Stimulated activated CD4-positive, alpha-beta T cell treated with anti-CD3 and anti-CD28 coated beads, Interleukin-12 subunit alpha, Interleukin-12 subunit beta, amount 100 ng/mL, for 4 hours (primary cell): ENCODE measurements at places on chromosomes 3 and 15.

- no peak for DNase-seq
Measured at GRCh38 chr3:17078926-17079465, 194.2 kb downstream of the PLCL2 start.

DNA sequence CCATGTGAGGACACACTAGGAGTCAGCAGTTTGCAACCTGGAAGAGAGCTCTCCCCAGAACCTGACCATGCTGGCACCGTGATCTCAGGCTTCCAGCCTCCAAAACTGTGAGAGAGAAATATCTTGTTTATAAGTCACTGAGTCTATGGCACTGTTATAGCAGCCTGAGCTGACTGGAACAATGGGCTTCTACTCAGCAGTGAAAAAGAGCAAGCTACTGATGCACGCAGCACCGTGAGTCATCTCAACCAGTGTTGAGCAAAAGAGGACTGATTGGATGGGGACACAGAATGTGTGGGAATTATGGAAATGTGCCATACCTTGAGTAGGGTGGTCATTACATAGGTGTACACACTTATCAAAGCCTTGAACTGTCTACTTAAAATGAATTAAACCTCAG lies 230.4 kb downstream of the PLCL2 start:
- DNase-seq, result no peak

DNA sequence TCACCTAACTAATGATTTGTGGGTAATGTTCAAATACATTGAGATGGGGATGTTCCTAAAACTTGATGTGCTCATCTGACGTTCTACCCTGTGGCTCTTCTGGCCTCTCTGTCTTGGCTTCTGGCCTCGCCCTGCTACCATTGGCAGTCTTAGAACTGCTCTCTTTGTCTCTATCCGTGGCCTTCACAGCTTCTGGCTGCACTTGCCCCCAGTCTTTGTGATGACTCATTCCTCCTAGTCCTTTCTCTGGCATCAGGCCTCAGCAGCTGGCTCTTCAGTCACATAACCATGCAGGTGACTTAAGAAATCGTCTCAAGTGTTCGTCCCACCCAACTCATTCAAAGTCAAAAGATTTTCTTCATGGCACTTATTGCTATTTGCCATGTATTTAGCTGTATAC lies 188.1 kb downstream of the BBX start:
- no peak for DNase-seq

GRCh38 chr3:52200981-52201679 lies 3.2 kb downstream of the ALAS1 start:
- DNase-seq, result no peak

- DNase-seq, result no peak
Measured at GRCh38 chr3:98827221-98827920, 64.2 kb downstream of the ST3GAL6 start.

- no peak for DNase-seq
Measured at GRCh38 chr3:159945930-159946329, 42.7 kb upstream of the IL12A start.

GRCh38 chr3:141201122-141201521 lies 30.5 kb upstream of the PXYLP1 start:
- no peak for DNase-seq

- DNase-seq, result peak; percentile 44
Measured at GRCh38 chr3:188060840-188061544, 93.0 kb upstream of the LPP start.

DNA sequence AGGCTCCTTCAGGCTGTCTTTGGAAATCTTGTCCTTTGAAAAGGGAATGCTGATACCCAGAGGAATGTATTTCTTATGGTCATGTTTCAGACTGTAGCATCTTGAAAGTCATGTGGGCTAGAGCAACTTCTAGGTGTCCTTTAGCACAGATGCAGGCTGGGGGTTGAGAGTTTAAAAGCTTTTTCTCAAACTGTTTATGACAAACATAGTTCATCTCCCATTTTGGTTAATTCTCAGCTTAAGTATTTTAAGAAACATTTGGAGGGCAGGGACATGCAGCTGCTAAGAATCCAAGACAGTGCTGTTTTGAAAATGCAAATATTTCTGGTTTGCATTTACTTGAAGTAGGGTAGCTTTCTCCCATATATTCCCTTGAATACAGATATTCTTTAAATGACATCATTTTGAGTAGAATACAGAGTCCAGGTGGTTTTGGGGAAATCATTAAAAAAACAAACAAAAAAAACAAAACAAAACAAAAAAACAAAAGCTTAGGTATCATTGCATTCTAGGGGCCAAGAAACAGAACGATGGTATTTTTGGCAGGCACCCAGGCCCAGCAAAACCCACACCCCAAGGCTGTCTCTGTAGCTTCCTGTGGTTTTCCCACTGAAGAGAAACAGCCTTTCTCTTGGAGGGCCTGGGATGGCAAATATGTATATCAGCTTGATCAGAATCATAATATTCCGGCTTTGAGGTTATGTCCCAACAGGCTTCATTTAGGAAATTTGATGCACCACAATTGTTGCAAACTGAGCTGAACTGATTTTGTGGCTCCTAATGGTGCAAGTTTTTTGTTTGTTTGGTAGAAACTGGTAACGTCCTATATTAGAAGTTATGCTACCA lies 120.0 kb downstream of the ATG7 start:
- no peak for DNase-seq

GRCh38 chr15:43383070-43383469 lies 12.2 kb downstream of the TUBGCP4 start:
- DNase-seq, result no peak

DNA sequence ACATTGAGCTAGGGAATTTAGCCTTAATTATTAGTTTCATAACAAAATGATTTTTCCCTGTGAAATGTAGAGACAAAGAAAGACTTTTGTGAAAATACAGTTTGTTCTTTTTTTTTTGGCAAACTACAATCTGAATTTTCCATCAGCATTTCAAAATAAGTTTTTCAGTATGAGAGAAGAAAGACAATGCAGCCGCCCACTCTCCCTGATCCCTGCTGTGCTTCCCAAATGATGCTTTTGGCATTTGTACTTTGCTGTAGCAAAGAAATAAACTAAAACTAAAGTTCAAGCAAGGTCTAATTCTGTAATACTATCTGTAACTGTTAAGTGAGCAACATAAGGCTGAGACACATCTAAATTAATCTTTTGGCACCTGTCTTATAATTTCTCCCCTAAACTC lies 782.2 kb downstream of the VGLL3 start:
- DNase-seq, result no peak

- no peak for DNase-seq
Measured at GRCh38 chr3:28940530-28940929, 340.3 kb upstream of the RBMS3 start.

DNA sequence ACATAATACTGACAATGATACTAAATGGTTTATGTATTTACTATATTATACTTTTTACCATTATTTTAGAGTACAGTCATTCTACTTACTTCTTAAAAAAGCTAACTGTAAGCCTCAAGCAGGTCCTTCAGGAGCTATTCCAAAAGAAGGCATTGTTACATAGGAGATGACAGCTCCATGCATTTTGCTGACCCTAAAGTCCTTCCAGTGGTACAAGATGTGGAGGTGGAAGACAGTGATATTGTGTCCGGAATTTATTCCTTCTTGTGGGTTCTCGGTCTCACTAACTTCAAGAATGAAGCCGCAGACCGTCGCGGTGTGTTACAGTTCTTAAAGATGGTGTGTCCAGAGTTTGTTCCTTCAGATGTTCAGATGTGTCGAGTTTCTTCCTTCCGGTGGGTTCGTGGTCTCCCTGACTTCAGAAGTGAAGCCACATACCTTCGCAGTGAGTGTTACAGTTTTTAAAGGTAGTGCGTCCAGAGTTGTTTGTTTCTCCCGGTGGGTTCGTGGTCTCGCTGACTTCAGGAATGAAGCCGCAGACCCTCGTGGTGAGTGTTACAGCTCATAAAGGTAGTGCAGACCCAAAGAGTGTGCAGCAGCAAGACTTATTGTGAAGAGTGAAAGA lies 20.9 kb downstream of the AVEN start:
- DNase-seq, result no peak

GRCh38 chr15:60340207-60340921 lies 57.4 kb downstream of the ANXA2 start:
- no peak for DNase-seq

GRCh38 chr3:46918634-46919033 lies 41.1 kb downstream of the PTH1R start:
- no peak for DNase-seq

- no peak for DNase-seq
Measured at GRCh38 chr3:46542801-46543201, 23.3 kb downstream of the LRRC2 start.

GRCh38 chr3:177703788-177704187 lies 506.5 kb upstream of the TBL1XR1 start:
- DNase-seq, result no peak

GRCh38 chr3:179174316-179174715 lies 26.2 kb downstream of the PIK3CA start:
- no peak for DNase-seq

- no peak for DNase-seq
Measured at GRCh38 chr15:68433551-68433950, 1.6 kb upstream of the ITGA11 start.

- DNase-seq, result no peak
Measured at GRCh38 chr3:12246497-12247163, 42.2 kb upstream of the PPARG start.

- no peak for DNase-seq
Measured at GRCh38 chr3:23662079-23662617, 143.6 kb upstream of the UBE2E1 start.

GRCh38 chr3:19439944-19440343 lies 291.6 kb downstream of the KCNH8 start:
- DNase-seq, result no peak

DNA sequence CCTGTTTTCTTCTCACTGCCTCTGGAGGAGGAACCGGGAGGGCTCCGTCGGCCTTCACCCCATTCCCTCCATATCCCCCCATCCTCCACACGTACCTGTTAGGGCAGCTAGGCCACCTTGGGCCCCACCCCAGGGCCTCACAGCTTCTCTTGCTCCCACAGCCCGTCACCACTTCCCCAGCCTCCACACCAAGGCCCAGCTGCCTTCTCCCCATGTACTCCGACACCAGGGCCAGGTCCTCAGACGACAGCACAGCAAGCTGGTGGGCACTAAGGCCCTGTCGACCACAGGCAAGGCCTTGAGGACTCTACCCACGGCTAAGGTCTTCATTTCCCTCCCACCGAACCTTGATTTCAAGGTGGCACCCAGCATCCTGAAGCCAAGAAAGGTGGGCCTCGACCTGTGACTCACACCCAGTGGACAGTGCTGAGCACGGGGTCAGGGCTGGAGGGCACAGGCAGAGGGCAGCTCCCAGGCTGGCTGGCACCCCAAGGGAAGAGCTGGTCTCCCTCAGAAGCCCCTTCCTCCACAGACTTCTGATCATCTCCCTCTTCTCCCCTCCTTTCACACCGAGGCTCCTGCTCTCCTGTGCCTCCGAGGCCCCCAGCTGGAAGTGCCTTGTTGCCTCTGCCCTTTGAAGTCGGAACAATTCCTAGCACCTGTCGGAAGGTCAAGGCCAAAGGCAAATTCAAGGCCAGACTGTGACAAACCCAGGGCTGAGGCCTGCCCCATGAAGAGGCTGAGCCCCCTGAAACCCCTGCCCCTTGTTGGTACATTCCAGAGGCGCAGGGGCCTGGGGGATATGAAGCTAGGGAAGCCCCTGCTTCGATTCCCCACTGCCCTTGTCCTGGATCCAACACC lies 9.1 kb downstream of the RPUSD3 start:
- no peak for DNase-seq

GRCh38 chr3:13473020-13473419 lies 7.1 kb upstream of the HDAC11 start:
- no peak for DNase-seq

GRCh38 chr3:50126287-50127211 lies 28.6 kb upstream of the SEMA3F start:
- no peak for DNase-seq

- no peak for DNase-seq
Measured at GRCh38 chr15:76199106-76200082, 111.9 kb downstream of the ETFA start.

- DNase-seq, result no peak
Measured at GRCh38 chr3:182389071-182389815, 404.1 kb upstream of the ATP11B start.

- DNase-seq, result no peak
Measured at GRCh38 chr15:66921319-66921915, 144.0 kb upstream of the SMAD3 start.

DNA sequence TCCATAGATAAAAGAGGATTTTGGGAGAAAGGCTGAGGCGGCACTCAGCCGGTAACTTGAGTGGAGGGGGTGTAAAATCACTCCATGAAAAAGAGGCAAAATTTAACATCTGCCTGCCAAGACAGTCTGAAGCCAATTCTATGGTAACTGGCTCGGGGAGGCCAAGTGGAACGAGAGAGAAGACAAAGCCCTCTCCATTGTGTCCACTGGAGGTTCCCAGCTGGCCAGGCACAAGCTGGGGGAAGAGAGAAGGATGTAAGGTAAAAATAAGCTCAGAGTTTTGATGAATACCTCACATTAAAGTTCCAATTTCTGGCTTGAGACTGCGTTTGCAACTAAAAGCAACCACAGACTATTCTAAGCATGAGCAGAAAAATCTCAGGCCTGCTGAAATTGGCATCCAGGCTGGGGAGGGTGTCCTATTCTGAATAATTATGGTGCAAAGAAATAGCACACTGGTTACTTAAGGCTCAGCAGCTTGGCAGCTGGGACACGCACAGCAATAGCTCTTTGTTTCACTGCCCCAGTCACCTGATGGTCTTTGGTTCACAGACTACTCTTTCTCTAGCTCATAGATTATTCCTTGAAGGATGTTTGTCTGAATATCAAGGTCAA lies 48.8 kb downstream of the CHRD start:
- no peak for DNase-seq

DNA sequence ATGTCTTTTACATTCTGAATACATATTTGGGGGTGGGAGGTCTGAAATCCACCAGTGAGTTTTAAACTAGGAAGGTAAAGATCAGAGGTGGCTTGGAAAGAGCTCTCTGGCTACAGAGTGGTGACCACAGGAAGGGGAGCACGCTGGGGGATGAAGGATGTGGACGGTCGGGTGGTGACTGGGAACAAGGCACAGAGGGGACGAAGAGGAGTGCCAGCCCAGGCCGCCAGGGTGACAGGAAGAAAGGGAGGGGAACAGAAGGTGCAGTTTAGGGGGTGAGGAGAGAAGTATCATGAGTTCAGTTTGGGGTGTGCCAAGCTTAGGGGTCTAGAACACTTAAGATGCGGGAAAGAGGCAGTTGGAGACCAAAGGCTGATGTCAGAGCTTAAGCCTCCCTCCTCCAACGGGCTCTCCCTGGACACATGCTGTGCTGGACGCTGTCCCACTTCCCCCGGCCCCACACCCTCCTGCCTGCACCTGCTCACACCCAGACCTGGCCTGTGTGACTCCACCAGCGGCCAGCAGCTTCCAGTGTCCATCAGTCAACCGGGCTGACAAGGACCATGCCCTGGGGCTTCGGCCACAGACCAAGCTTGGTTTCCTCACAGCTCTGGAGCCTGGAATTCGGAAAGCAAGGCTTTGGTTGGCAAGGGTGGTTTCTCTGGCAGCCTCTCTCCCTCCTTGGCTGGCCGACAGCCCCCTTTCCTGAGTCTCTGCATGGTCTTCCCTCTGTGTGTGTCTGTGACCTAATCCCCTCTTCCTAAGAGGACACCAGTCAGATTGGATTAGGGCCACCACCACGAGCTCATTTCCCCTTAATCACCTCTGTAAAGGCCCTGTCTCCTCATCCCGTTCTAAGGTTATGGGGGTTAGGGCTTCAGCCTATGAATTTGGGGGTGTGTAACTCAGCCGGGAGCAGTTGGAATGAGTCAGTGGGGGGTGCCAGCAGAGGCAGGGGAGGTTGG lies 120.4 kb upstream of the IQSEC1 start:
- DNase-seq, result no peak
